ENCODE measurements at places on chromosomes 7 and 10. TPM values are rescaled to one million over a fixed set of nuclear protein-coding genes. Genes with fewer than 3 reads are reported as not detected.

Gene EFCAB10
- total RNA-seq: not detected

GRCh38 chr7:112152186-112152585 lies 54.0 kb downstream of the DOCK4 start:
- no peaks in the 10 kb centered on the region for H3K36me3 ChIP-seq
- H3K27me3 ChIP-seq: no peaks in the 10 kb centered on the region
- H3K4me3 ChIP-seq: no peak overlapping the region
- H3K4me1 ChIP-seq: no peaks in the 10 kb centered on the region
- no peak for DNase-seq

DNA sequence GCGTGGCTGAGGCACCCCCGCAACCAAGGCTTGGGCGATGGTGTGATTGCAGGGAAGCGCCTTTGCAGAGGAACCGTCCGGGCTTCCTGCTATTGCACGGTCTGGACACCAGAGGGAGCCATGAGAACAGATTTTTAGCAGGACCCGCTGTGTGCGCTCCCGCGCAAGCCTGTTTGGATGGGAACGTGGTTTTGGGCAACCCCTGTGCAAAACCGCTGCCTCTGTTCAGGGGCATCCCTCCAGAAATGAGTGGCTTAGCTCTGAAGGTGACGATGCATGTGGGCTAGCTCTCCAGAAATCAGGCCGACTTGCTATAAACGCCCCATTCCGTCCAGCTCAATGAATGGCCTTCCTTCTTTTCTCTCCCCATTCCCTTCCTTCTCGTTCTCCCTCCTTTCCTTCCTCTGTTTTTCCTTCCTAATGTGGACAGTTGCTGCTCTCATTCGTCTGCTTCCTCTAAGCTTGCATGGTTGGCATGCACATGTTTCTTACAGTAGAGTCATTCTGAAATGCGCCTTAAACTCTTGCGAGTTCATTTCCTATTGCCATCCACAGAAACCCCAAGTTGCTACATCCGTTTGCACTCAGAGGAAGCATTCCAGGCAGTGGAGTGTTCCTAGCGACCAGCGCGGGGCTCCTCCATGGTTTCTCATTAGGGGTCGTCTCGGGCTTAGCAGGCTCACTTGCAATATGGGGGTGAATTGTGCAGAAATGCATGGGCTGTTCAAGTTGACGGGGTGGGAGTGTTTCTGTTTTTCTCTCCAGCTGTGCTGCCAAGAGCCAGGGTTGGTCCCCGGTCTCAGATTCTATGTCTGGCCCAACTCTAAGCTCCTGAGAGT lies 302.5 kb upstream of the GALNT17 start:
- no peaks in the 10 kb centered on the region for H3K27me3 ChIP-seq
- H3K4me3 ChIP-seq: no peak overlapping the region
- no peaks in the 10 kb centered on the region for H3K36me3 ChIP-seq

- no peak for DNase-seq
- H3K4me3 ChIP-seq: no peak overlapping the region
- no peaks in the 10 kb centered on the region for H3K4me1 ChIP-seq
- H3K27ac ChIP-seq: no peak overlapping the region
Observed at GRCh38 chr7:126211875-126212274, 1040.9 kb downstream of the GRM8 start.

- no peaks in the 10 kb centered on the region for H3K27me3 ChIP-seq
- H3K36me3 ChIP-seq: no peaks in the 10 kb centered on the region
- H3K27ac ChIP-seq: no peak overlapping the region
- no peak for DNase-seq
- no peak overlapping the region for H3K4me3 ChIP-seq
- no peaks in the 10 kb centered on the region for H3K4me1 ChIP-seq
Observed at GRCh38 chr7:155882596-155882995, 70.3 kb upstream of the SHH start.

GRCh38 chr10:13528123-13528874 lies 515 bp downstream of the BEND7 start:
- peak overlapping the region; percentile 84 for H3K27ac ChIP-seq
- DNase-seq: peak; percentile 48
- no peaks in the 10 kb centered on the region for H3K36me3 ChIP-seq
- no peaks in the 10 kb centered on the region for H3K27me3 ChIP-seq
- H3K4me3 ChIP-seq: peak overlapping the region; percentile 55

Gene ELFN1
- total RNA-seq: 0.33 TPM

DNA sequence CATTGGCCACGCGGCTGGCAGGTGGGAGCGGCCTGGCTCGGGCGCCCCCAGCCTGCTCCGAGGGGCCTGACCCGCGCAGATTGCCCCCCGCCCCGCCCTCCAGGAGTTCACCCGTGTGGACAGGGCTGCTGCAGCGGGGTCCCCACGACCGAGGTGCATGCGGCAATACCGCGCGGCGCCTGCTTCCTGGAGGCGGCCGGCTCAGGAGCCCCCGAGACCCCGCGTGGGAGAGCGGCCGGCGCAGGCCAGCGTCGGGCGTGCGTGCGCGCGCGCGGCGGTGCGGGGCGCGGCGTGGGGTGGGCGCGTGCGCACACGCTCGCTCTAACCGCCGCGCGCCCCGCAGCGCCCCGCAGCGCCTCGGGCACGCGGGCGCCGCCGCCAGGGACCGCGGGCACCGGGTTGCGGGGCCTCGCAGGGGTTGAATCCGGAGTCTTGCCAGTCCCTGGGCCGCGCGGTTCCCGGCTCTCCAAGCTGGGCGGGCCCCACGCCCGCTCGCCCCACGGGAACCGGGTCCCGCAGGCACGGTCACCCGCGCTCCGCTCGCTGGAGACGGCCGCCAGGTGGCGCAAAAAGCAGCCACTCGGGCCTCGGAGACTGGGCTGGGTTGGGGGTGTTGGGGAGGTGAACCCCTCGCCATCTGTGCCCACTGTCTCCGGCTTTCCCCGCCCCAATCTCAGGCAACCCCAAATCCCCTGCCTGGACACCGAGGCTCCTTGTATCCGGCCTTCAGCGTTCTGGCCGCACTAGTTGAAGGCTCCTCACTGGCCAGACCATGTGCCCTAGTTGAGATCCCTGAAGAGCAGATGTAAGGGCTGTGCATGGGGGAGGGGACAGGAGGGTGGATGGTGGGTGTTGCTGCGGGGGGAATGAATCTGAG lies 1.3 kb upstream of the ACHE start:
- H3K4me3 ChIP-seq: no peak overlapping the region
- H3K4me1 ChIP-seq: peaks cover 30% of the 10 kb centered on the region
- no peak for DNase-seq

GRCh38 chr10:77045085-77045484 lies 592.5 kb downstream of the KCNMA1 start:
- no peak for DNase-seq
- H3K27me3 ChIP-seq: no peaks in the 10 kb centered on the region
- H3K36me3 ChIP-seq: no peaks in the 10 kb centered on the region

- H3K36me3 ChIP-seq: no peaks in the 10 kb centered on the region
- H3K27me3 ChIP-seq: no peaks in the 10 kb centered on the region
- peak overlapping the region; percentile 46 for H3K27ac ChIP-seq
Observed at GRCh38 chr10:104321226-104321625, 17.0 kb downstream of the ITPRIP start.

DNA sequence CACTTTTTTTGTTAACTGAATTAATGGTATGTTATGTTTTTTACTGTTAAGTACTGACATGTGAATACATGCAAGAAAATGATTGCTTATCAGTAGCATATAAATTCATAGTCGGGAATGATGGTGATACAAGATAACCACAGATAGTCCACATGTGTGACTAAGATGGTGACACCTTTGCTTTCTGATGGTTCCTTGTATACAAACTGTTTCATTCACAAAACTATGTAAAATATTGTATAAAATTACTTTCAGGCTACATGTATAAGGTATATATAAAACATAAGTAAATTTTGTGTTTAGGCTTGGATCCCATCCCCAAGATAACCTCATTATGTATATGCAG lies 10.0 kb downstream of the CISD1 start:
- H3K4me1 ChIP-seq: peaks cover 24% of the 10 kb centered on the region
- no peak overlapping the region for H3K4me3 ChIP-seq
- H3K27me3 ChIP-seq: no peaks in the 10 kb centered on the region
- DNase-seq: no peak
- no peak overlapping the region for H3K27ac ChIP-seq
- H3K36me3 ChIP-seq: no peaks in the 10 kb centered on the region

DNA sequence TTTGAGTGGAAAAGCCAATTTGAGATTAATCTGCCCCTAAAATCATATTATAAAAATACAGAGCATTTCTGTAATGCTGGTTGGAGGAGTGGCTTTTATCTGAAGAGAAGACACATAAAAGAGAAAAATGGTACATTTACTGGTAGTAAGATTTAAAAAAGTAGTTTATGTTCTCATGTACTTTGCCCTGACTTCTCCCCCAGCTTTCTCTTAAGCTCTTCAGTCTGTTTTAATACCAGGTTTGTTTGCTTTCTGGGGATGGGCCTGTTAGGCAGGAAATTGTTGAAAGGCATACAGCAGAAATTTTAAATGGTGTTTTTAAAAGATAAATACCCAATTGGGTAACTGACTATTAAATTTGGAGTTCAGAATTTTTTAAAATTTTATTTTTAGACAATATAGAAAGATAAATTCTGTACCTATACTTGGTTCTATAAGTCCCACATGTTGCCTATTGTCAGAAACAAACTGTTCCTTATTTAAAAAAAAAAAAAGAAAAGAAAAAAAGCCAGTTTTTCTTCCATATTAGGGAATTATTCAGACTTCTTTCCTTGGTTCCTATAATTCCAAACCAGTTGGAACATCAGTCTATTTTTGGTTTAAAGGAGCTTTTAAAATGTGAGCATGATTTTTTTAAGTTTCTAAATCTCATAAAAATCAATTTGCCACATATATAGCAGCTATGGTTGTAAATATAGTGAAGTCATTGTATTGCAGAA lies 136.6 kb downstream of the ARID5B start:
- no peaks in the 10 kb centered on the region for H3K4me1 ChIP-seq
- H3K4me3 ChIP-seq: peak overlapping the region; percentile 37
- H3K36me3 ChIP-seq: no peaks in the 10 kb centered on the region
- peak overlapping the region; percentile 69 for H3K27ac ChIP-seq
- no peak for DNase-seq
- no peaks in the 10 kb centered on the region for H3K27me3 ChIP-seq

DNA sequence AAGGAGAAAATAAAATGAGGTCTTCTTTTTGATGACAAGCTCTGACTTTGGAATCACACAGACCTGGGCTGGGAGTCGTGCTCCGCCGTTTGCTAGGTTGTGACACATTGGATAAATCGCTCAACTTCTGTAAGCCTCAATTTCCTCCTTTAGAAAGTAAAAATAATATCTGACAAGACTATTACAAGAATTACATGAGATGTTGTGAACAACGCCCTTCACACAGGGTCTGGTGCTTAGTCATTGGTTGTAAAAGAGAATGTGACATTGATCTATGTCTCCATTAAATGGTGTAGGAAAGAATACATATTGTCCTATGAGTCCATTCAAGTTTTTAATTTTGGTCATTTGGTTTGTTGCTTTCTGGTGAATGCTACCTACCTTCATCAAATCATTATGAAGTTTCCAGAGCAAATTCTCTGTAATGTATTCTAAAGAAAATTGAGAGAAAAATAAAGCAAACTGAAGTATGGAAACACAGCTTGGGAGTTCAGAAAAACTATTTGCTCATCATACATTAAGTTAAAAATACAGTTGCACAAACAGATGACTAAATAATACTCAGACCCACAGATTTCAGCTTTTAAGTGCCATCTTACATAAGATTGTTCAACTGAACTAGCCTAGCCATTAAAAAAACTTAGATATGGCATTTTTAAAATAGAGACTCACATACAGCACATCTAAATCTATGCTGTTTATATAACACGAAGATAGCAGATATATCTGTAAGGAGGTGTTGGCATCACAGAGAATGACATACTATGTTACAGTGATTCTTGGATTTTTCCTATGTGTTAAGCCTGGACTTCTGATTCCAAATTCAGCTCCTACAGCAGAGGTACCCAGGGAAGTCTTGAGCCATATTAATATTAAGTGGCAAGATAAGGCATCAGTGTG lies 12.3 kb upstream of the ADRB1 start:
- DNase-seq: no peak
- no peak overlapping the region for H3K4me3 ChIP-seq
- no peak overlapping the region for H3K27ac ChIP-seq
- no peaks in the 10 kb centered on the region for H3K27me3 ChIP-seq
- no peaks in the 10 kb centered on the region for H3K4me1 ChIP-seq

GRCh38 chr7:21454906-21455305 lies 27.0 kb downstream of the SP4 start:
- no peaks in the 10 kb centered on the region for H3K27me3 ChIP-seq
- no peaks in the 10 kb centered on the region for H3K36me3 ChIP-seq
- no peak overlapping the region for H3K4me3 ChIP-seq
- no peak overlapping the region for H3K27ac ChIP-seq
- no peaks in the 10 kb centered on the region for H3K4me1 ChIP-seq

Gene HOXA11
- 18.7 TPM for total RNA-seq

DNA sequence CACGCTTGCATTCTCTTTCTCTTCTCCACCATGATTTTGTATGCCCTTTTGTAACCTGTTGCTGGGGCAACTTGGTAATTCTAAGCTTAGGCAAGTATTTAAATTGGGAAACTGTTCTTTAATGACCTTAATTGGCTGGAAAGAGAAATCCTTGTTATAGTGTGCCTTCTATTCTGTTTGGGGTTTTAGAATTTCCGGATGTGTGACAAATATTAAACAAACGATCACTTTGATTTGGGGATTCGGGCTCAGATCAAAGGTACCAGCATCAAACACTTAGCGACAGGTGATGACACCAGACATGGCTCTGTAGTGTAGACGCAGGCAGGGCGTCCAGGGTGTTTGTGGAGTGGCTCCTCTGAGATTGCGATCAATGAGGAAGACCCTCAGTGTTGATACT lies 55.0 kb downstream of the RAB11FIP2 start:
- DNase-seq: no peak
- no peaks in the 10 kb centered on the region for H3K4me1 ChIP-seq

Gene ZNF365
- total RNA-seq: 0.82 TPM

Gene AKR1D1
- total RNA-seq: not detected

DNA sequence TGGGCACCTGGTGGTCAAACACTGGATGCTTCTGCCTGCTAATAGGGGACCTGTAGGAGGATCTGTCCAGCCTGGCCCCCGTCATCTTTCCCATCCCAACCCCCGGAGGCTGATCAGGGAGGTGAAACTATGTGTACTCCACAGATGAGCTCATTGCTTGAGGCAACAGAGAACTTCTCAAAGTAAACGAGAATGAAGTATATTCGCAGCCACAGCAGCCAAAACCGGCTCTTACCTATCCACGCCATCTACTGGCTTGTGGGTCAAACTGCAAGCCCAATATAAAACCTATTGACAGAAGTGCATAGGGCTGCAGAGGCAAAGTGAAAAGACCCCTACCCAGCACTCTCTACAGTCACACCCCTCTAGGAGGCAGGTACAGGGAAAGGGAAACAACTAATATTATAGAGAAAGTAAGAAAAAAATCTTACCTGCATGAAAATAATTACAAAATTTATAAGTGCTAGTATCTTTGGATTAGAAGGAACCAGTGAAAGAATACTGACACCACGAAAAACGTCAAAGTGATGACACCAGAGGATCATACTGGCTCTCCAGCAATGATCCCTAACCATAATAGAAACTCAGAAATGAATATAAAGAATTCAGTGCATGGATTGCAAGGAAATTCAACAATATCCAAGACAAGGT lies 973.5 kb downstream of the ANKRD7 start:
- no peak for DNase-seq
- H3K27ac ChIP-seq: no peak overlapping the region
- H3K4me3 ChIP-seq: no peak overlapping the region

- peak overlapping the region; percentile 84 for H3K27ac ChIP-seq
- no peaks in the 10 kb centered on the region for H3K36me3 ChIP-seq
- H3K4me3 ChIP-seq: peak overlapping the region; percentile 57
- DNase-seq: peak; percentile 97
- H3K4me1 ChIP-seq: peaks cover 21% of the 10 kb centered on the region
Observed at GRCh38 chr10:5446390-5446926, 34.1 kb downstream of the NET1 start.

Gene TUBB8
- total RNA-seq: not detected
